ENCODE measurements at places on chromosomes 6 and 20. TPM values are rescaled to one million over a fixed set of nuclear protein-coding genes. Genes with fewer than 3 reads are reported as not detected.

The CPNE1 gene
- 267 TPM for total RNA-seq

The RNF182 gene
- total RNA-seq: not detected

The SLC35F1 gene
- not detected for total RNA-seq

The DNMT3B gene
- 1.3 TPM for total RNA-seq

The MLN gene
- not detected for total RNA-seq

The BPIFB4 gene
- total RNA-seq: not detected

The ULBP3 gene
- total RNA-seq: 0.78 TPM

The HUS1B gene
- total RNA-seq: 0.82 TPM

The DEK gene
- total RNA-seq: 174 TPM

The MED23 gene
- 29.0 TPM for total RNA-seq

The GRIK2 gene
- total RNA-seq: not detected

The SLC16A10 gene
- 5.3 TPM for total RNA-seq

The DEFB126 gene
- total RNA-seq: not detected

The DEFB125 gene
- not detected for total RNA-seq

The TP53TG5 gene
- total RNA-seq: not detected

The MYCT1 gene
- total RNA-seq: not detected

The FKBP5 gene
- total RNA-seq: 65.1 TPM

The MSH5 gene
- 60.3 TPM for total RNA-seq

The SLC17A3 gene
- not detected for total RNA-seq

The MYT1 gene
- not detected for total RNA-seq

The ARMH2 gene
- total RNA-seq: not detected

The DPPA5 gene
- total RNA-seq: not detected

The CDSN gene
- not detected for total RNA-seq

The MPIG6B gene
- not detected for total RNA-seq

Measured in activated CD8-positive, alpha-beta memory T cell treated with anti-CD3 and anti-CD28 coated beads for 36 hours (primary cell).